ENCODE measurements at places on chromosomes 2 and 18.

GRCh38 chr2:219001100-219001576, 7.9 kb upstream of the CRYBA2 start:
- DNase-seq: no peak

DNA sequence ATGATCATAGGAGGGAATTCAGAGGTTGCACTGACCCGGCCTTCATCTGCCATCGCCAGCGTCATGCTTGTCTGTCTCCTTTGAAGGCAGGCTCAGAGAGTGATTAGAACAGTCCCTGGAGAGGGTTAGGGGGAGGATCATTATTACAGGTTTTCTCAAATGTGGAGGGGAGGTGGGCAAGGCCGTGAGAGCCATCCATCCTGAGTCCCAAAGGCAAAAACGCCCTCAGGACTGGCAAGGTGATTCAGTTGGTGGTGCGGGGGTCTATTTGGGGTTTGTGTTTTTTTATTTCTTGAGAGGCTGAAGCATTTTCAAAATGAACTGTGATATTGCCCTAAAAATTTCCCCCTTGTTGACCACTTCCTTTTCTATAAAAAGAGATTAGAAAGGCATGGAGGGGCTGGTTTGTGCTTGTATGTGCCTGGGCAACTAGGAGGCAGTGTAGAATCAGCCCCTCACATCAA, 39.3 kb upstream of the GYPC start:
- DNase-seq: no peak

- no peak for DNase-seq
Observed at GRCh38 chr18:39776766-39777165, 2178.3 kb upstream of the PIK3C3 start.

GRCh38 chr18:10235661-10235952, 218.8 kb upstream of the APCDD1 start:
- DNase-seq: no peak

DNA sequence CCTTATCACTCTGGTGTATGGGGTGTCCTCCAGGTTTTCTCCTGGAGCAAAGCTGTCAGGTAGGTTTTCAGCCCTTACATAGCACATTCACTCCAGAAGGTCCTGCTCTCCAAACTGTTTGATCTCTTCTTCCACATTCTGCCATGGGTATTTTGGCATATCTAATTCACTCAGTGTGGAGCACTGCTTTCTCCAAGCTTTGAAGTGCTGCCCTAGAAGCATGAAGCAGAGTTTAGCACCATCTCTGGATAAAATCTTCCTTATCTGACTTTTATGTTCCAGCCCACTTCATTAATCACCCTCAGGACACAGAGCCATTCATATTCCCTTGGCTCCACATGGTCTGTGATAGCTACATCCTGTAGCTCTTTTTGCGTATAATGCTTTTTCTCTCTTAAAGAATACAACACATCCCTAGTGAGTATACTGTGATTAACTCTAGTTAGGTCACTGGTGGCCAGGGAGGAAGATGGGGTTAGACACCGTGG, 56.7 kb upstream of the ARHGAP28 start:
- no peak for DNase-seq

- peak; percentile 55 for DNase-seq
Observed at GRCh38 chr2:12317814-12318426, 398.8 kb upstream of the TRIB2 start.

DNA sequence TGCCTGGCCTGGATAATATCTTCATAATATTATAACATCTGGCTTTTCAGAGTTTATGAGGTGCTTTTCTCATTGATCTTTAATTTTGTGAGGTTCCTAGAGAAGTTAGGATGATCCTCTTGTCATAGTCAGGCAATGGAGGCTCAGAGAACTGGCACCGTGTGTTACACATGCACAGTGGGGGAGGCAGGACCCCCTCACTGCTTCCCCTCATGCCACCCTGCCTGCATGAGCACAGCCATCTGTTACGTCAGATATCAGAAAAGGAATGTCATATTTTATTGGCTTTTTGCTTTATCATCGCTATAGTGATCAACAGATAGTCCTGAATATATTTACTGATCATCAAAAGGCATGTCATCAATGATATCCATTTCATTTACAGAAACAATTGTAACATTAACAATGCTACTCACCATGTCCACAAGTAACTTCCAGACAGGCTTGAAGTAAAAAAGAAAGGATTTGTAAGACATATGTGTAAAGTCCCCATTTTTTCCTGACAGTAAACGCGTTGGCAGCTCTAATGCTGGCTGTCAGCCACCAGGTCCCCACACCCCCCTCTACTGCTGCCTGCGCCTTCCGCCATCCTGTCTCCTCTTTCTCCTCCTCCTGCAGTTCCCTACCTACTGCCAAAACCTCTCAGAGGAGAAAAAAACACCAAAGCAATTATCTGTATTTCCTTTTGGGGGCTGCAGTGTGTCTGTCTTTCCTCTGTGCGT, 18.8 kb downstream of the ENOSF1 start:
- no peak for DNase-seq

- peak; percentile 57 for DNase-seq
Observed at GRCh38 chr2:198309673-198310280, 505.4 kb downstream of the PLCL1 start.

DNA sequence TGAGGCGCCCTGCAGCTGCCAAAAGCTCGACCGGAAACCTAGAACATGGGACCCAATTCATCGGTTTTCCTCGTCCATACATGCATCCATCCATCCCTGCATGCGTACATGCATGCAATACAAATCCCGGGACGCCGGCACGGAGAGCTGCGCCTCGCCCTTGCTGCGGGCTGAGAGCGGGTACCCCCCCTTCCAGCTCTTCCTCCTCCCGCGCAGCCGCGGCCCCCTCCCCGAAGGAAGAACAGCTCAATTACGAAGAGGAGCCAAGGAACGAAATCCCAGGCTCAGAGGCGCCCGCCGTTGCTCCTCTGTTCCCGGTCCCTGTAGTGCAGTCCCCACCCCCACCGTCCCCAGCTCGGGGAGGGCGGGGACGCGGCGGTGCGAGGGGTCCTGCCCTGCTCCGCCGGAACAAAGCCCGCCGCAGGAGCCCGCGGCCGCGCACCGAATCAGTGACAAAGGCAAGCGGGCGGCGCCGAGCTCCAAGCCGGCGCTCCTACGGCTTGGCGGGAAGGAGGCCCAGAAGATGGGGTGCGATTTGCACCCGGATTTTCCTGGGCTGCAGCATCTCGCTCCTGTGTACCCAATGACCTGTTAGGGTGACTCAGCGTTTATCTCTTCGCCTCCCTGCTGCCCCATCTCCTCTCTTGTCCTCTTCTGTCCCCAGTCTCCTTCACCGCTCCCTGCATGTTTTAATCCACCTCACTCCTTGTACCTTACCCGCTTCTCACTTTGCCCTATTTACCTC, 8.9 kb upstream of the POU3F3 start:
- no peak for DNase-seq

DNA sequence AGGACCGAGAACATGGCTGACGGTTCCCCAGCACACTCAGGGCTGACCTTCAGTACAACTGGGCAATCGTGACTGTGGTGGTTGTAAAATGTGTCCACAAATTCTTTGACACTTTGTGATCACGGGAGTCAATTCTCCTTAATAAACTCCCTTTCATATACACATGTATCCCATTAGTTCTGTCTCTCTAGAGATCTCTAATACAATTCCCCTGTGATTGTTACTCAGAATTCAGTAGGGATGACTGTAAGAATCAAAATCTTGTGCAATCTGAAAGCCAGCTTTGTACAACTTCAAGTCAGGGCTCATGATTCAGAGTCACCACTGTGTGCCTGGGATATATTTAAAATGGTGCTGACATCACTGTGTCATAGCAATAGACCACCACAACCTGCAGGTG, 89.5 kb upstream of the LMAN1 start:
- no peak for DNase-seq

DNA sequence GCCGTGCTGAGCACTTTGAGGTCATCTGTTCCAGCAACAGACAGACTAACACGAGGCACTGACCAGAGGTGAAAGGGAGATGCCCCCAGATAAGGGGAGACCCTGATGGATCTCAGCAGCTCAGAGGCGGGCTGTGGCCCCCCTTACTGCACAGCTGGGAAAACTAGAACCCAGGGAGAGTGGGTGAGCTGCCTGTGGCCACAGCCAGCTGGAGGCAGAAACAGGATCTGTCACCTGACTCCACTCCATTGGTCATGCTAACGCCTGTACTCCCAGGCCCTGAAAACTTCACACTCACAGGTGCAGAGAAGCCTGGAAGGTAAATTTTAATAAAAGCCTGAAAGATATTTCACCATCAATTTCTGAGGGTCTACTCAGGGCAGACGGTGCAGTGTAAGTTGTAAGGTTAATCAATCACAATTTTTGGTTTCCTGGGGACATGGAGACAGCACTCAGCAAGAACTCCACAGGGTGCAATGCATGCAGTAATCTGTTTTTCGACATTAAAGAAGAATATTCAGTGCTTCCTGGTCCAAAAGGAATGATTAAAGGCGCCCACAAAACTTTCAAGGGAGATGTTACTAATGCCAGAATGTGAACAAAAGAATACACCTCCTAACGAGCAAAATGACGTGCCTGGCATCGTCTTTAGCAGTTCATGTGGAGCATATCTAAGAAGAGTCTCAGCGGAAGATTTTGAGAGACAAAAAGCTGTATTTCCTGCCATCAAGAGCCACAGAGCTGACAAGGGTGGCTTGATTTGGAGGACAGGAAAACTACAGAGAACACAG, 173.4 kb downstream of the EIPR1 start:
- no peak for DNase-seq

DNA sequence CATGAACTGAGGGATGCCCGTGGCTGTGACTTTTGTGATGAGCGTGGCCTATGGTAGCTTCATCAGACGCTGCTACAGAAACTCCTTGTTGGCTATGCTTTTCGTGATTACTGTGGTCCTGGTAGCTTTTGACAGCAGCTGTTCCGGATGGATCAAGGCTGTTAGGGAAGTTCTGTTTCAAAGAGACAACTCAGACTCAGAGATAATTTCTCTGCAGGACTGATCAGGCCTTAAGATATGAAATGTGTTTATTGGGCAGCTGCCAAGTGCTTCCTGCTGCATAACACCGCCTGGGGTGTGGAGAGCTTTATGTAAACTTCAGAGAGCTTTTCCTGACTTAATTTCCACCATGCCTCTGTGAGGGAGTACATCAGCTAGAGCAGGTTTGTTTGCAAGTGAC, 243.8 kb downstream of the TSN start:
- no peak for DNase-seq

- DNase-seq: peak; percentile 14
Observed at GRCh38 chr2:102166189-102166845, 20.5 kb upstream of the IL1RL2 start.

DNA sequence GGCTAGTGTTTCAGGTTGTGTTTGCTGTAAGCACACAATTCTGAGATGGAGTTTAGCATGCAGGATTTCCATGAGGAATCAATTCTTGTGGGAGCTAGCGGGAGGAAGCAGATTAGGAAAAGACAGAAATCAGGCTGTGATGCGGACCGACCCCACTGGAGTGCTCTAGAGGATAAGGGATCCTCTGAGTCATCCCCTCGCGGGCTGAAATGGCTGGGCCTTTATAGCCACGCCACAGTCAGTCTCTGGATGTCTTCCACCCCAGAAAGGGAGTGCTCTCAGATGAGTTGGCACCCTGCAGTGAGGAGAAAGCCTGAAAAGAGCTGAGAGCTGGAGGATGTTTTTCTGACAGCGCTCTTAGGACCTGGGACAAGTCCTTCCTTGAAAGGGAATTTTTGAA, 102.4 kb downstream of the GALNT3 start:
- no peak for DNase-seq

DNA sequence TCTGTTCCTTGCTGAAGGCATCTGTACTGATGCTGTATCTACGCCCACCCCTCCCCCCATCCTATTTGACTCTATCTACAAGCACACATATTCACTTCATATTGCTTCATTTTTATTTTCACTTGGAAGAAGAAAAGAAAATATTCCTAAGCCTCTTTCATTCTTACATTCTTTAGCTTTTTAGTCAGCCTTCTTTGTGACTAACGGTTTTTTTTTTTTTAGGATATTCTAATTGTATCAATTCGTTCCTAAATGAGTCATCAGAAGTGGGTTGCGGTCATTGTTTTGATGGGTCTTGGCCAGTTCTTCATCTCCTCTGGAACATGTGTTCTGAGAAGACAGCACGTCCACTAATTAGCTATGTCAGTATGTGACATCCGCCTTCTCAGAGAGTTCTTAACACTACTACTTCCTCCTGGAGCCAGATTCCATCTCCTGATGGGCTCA, 88.7 kb downstream of the MYO1B start:
- no peak for DNase-seq

GRCh38 chr18:9571546-9571945, 42.8 kb downstream of the PPP4R1 start:
- no peak for DNase-seq

DNA sequence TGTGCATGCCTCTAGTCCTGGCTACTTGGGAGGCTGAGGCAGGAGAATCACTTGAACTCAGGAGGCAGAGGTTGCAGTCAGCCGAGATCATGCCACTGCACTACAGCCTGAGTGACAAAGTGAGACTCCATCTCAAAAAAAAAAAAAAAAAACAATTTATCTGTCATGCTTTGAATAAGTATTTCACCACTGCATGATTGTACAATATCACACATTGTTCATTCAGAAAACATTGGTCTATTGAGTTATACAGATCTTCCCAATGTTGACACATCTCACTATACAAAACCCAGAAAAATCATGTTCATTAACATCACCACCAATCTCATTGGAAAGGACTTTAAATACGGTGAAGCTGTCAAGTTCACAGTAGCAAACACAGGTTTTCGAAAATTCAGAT, 46.8 kb upstream of the PPM1B start:
- DNase-seq: no peak

DNA sequence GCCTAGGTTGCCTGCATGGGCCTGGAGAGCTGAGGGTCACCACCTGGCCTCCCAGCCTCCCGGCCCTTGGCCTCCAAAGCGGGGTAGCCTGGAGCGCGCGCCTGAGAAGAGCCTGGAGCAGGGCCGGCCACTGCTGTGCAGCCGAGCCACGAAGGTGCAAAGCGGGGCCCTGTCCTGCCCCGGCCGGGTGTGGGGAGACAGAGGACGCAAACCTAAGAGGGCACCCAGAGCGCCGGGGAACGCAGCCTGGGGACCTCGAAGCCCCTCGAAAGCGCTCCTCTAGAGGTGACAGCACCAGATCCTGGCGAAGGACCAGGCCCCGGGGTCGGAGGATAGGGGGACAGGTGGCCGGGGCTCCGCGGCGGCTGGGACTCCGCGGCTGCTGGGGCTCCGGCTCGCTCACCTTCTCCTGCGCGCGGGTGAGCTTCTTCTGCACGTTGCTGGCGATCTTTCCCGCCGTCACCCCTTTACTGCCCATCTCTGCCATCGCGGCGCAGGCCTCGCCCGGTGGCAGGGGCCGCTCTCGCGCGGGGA, 430 bp downstream of the BIN1 start:
- DNase-seq: peak; percentile 33

- DNase-seq: peak; percentile 90
Observed at GRCh38 chr2:95728878-95729596, 137.2 kb downstream of the TRIM43 start.
